GOT3 (cell line): ENCODE measurements at places on chromosomes 1 and 21.

GRCh38 chr1:31183927-31184554, 55.6 kb downstream of the NKAIN1 start:
- no peak for DNase-seq

DNA sequence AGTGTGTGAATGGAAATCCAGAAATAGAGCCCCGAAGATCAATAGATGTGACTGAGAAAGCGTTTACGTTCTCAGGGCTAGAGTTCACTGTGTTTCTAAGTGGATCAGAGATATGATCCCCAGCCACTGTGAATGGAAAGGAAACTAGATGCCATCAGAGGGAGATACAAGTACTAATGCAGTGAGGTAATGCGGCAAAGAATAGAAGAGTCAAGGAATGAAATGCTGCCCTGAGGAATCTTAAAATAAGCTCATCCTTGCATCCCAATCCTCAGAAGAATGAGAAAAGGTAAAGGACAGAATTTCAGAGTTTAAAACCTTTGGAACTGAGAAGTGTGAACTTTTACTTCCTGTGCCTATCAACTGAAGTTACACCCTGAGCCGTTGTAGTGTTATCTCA, 165.5 kb upstream of the ESRRG start:
- DNase-seq: no peak

GRCh38 chr21:31425138-31425537, 81.1 kb upstream of the TIAM1 start:
- no peak for DNase-seq

GRCh38 chr1:72051538-72051937, 230.8 kb downstream of the NEGR1 start:
- no peak for DNase-seq

GRCh38 chr1:42877380-42877779, 31.0 kb downstream of the ZNF691 start:
- no peak for DNase-seq

DNA sequence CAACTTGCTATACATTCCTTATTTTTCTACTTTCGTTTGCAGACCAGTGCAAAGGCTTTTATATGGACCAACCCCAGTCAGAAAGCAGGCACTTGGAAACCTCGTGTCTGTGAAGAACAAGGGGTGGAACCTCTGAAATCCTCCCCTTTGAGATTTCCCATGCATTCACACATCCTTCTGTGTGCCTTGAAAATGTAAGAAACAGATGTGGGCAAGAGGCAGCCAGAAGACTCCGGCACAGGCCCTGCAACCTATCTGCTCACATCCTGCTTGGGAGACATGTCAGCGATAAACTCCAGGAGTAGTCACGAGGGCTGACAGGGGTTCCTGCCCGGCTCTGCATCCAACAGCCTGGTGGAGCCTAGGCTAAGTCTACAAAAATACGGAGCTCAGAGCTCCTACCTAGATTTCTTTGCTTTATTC, 42.5 kb downstream of the ETS2 start:
- no peak for DNase-seq

- no peak for DNase-seq
These were observed 41.1 kb upstream of the CTPS1 start for GRCh38 chr1:40938393-40938792.

DNA sequence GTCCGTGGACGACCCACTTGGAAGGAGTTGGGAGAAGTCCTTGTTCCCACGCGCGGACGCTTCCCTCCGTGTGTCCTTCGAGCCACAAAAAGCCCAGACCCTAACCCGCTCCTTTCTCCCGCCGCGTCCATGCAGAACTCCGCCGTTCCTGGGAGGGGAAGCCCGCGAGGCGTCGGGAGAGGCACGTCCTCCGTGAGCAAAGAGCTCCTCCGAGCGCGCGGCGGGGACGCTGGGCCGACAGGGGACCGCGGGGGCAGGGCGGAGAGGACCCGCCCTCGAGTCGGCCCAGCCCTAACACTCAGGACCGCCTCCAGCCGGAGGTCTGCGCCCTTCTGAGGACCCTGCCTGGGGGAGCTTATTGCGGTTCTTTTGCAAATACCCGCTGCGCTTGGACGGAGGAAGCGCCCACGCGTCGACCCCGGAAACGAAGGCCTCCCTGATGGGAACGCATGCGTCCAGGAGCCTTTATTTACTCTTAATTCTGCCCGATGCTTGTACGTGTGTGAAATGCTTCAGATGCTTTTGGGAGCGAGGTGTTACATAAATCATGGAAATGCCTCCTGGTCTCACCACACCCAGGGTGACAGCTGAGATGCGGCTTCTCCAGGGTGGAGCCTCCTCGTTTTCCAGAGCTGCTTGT, 32.4 kb downstream of the PRMT2 start:
- DNase-seq: no peak

- DNase-seq: no peak
These were observed 1233.7 kb downstream of the PLA2G4A start for GRCh38 chr1:188062456-188062855.

DNA sequence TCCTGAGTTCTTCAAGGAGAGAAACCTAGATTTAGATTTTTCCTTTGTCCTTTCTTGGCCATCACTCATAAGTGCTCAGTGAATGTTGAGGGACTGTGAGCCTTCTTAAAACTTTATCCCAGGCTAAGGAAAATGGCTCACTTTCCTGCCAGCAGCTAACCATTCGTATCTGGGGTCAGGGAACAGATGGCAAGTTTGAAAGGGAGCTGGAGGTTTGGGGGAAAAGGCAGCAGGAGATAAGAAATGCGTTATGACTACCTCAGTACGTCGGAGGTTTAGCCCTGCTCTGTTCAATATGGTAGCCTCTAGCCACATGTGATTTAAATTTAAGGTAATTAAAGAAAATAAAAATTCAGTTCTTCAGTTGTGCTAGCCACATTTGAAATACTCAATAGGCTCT, 13.3 kb downstream of the RRP15 start:
- DNase-seq: no peak

GRCh38 chr21:36790616-36791015, 91.7 kb downstream of the SIM2 start:
- DNase-seq: no peak

DNA sequence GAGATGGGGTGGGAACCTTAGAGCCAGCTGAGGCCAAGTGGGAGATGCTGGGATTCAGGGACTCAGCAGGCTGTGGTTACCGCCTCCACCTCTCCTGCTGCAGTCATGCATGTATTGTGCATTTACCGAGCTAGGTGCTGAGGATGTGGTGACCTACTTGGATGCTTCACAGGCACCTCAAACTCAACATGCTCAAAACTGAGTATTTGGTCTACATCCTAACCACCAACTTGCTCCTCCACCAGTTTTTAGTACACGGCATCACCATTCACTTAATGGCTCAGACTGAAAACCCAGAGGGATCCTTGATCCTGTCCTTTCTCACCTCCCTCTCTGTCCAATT, 5.6 kb downstream of the CHRNB2 start:
- no peak for DNase-seq

DNA sequence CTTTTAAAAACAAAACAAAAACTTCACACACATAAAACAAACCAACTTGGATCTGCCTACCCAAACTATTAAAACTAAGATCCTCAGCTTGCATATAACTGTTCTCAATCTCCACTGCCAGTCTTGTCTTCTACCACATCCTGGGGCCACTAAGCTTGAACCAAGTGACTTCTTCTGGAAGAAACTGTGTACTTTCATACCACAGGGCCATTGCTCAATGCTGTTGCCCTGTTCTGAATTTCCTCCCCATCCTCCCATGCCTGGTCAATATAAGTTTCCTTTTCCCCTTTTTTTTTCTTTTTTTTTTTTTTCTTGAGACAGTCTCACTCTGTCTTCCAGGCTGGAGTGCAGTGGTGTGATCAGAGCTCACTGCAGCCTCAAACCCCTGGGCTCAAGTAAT, 109.9 kb downstream of the KIAA0319L start:
- no peak for DNase-seq

DNA sequence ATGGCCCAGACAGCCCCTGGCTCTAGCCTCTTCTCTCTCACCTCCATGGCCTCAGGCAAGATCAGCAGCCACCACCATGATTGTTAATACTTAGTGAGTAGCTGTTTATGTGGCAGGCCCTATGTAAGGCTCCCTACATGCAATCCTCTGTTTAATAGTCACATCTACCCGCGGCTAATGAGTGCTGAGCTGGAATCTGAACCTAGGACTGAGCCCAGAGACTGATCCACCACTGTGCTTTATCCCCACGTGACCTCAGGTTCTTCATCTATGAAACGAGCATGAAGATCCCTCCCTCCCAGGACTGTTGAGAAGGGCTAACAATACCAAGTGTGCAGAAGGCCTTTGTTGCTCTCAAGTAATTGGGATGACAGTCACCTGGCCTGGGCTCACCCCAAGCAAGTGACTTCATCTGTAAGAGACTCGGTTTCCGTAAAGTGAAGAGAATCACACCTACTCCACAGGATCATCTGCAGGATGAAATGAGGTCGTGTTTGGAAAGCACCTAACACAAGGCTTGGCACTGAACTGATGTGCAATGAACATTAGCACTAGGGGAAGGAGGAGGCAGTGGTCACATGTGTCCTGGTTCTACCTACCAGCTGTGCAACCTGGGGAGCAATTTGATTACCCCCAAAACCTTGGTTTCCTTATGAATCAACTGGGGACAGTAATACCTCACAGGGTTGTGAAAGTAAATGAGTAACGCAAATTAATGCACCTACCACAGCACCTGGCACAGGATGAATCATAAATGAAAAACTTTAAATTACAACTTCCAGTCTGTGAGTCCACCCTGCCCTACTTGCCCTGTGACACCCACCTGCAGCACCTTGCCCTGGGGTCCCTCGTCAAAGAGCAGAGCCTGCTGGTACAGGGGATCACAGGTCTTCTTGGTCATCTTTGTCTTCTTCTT, 37.2 kb downstream of the RIMS3 start:
- DNase-seq: no peak
